ENCODE measurements at places on chromosomes 7 and 10.
A peak's percentile ranks its signal among the peaks of the same experiment; 100 is the strongest.

DNA sequence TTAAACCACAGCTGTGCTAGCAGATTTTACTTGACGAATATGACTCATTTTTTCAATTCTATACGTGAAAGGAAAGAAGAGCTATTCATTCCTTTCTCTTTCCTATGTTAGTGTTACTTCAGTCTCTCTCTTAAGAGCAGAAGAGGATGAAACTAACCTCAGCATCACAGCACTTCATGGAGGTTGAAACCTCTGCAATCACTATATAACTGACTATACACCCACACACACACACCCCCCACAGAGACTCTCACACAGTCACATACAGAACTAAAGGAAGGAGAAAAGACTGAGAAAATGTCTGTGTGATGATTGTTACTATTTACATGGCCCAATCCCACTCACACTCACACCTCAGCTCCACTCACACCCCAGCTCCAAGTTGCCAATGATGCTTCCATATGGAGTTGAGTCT lies 104.2 kb downstream of the KIF20B start:
- DNase-seq, result no peak

DNA sequence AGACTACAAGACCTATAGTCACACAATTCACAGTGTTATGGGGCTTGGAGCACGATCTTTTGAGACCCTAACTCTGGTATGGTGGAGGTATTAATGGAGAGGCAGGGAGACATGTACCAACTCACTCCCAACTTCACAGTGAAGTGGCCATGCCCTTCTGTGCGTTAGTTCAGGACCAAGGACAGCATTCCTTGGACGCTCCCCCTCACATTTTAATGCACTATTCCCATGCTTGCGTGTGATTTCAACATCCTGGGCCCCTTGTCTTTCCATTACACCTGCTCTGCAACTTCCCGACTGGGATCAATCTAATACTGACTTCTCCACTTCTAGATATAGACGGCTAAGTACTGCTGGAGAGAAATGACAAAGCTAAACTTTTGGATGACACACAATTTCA lies 72.7 kb downstream of the PLCE1 start:
- DNase-seq, result no peak

DNA sequence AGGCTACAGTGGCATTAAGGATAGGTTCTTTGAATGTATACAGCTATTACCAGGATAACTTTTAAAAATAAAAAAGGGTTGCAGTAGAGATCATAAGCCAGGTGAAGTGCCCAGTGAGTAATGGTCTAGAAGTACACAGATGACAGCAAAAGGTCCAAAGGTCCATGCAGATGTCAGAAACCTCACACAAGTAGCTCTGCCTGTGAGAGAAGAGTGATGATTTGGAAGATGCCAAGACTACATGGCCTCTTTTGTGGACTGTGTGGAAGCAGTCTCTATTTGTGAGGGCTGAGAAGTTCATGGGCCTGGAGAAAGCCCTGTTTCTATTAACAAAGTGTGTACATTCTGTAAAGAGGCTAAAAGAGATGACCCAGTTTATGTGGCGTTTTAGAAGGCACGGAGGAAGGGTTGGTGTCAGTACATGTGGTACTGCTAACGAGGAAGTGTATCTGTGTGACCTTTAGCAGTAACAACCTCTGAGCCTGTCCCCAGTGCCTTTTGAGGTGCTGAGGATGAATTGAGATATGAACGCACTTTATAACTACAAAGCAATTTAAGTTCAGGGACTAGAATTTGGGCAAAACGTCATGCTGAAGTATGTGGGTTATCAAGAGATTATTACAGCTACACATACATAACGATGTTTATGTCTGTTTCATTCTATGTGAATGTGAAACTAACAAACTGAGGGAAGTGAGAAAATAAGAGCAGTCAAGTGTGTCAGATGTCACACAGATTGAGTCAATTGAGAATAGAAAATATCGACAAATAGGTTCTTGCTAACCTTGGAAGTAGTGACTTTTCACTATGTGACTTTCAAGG lies 7.6 kb downstream of the CYCS start:
- no peak for DNase-seq

DNA sequence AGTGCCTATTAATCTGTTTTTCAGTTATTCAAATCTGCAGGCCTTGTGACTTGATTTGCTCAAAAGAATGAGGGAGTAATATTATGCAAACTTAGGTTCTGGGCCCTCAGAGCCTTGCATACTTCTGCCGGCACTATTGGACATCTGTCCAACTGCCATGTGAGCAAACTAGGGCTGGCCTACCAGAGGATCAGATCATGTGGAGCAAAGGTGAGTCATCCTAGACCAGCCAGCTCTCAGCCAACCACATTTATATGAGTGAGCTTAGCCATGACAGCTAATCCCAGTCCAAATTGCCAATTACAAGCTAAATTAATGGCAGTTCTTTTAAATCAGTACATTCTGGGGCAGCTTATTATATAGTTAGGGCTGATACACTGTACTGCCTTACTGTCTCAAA lies 69.6 kb downstream of the SDHAF3 start:
- no peak for DNase-seq

- peak; percentile 55 for DNase-seq
These were observed 9.5 kb downstream of the LMOD2 start for GRCh38 chr7:123665157-123665556.

DNA sequence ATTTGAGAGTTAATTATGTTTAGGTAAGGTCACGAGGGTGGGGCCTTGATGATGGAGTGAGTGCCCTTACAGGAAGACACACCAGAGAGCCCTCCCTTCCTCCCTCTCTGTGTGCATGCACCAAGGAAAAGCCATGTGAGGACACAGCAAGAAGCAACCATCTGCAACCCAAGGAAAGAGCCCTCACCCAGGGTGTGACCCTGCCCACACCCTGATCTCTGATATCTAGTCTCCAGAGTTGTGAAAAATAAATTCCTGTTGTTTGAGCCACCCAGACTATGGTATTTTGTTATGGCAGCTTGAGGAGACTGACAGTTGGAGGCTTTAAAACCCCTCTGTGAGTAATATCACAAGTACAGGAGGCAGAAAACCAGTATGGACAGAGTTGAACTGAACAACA lies 15.0 kb upstream of the MCM10 start:
- no peak for DNase-seq

- DNase-seq, result peak; percentile 12
These were observed 6.4 kb upstream of the FXYD4 start for GRCh38 chr10:43365001-43365400.

DNA sequence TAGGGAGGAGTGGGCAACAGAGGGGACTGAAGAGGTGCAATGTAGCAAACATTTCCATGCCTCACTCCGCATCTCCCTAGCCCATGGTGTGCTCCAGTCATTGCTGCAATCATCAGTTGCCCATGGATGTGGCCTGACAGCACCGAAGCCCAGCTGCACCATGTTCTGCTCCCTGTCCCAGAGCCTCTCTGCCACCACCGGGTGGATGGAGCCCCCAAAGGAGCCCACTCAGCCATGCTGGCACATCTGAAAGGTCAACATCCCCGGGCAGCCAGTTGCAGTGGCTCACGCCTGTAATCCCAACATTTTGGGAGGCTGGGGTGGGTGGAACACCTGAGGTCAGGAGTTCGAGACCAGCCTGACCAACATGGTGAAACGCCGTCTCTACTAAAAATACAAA lies 336.4 kb upstream of the ZMIZ1 start:
- no peak for DNase-seq

GRCh38 chr10:29634105-29634504 lies 666 bp downstream of the SVIL start:
- DNase-seq, result no peak

DNA sequence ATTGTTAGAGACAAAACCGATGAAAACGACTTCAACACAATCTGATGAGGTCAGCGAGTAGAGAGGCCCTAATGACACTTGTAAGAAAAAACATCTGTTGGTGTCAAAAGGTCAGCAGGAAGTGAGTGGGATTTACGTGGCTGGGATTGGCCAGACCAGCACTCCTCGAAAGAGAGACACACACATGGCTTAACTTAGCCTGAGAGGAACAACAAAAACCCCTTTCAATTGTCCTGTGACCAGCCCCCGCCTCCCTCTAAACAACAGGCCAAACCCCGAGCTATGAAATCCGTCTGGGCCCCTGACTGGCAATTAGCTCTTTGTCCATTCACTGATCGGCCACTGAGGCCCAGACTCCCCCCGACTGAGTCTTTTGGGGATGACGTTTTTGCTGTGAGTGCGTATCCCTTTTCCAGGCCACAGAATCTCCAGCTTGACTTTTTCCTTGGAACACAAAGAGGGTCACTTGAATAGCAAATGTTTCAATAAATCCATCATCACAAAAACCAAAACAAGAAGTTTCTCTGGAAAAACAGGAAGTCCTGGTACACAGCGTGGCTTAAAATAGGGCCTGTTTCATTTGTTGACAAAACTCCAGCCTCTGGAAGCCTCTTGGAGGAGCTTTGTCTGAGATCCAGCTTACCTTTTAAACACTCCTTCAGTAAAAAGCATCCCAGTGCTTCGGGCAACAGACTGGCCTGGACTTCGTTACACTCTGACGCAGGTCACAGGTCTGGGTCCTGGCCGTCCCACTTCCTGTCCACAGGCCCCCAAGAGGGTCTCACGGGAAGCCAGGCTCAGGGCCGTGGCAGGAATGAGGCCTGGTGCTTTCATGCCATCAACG lies 103.0 kb downstream of the CTBP2 start:
- DNase-seq, result no peak

- DNase-seq, result no peak
These were observed 621.0 kb upstream of the IGFBP3 start for GRCh38 chr7:46542076-46542475.

GRCh38 chr7:33624215-33624614 lies 281.1 kb upstream of the BMPER start:
- no peak for DNase-seq

DNA sequence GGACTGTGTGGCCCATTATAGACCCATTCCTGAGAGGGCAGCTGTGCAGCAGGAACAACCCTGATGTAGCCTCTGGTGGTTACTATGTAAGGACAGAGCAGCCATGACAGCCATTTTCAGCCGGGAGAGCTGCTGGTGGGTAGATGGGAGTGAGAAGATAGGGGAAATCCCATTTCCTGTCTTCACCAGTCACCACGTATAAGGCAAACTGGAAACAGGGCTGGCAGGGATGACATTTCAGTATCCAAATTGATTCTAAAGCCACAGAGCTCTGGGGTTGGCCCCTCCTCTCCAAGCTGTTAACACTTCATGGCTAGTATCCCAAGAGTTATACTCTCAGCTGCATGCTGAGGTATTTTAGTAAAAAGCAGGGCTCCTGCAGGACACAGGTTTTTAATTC lies 15.2 kb upstream of the FZD1 start:
- no peak for DNase-seq

DNA sequence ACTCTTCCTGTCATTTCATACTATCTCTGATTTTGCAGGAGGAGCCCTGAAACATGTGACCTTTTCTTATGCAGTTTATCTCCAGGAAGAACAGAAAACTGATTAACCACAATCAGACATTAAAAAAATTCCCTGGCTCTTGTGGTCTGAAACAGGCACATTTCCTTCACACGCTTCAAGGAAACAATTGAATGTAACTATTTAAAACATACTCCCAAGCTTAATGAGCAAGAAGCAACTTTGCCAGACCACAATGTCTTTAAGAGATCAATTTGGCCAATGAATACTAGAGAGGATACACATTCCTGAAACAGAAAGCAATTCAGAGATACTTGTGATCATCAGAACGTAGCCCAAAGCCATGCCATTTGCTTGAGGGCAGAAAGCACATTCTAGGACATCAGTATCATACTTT lies 65.8 kb downstream of the PIP4K2A start:
- DNase-seq, result no peak

- DNase-seq, result no peak
These were observed 148.2 kb upstream of the FERD3L start for GRCh38 chr7:19293431-19293830.

All from D341Med (cell line).